ENCODE measurements at places on chromosomes 16 and 17.
A peak's percentile ranks its signal among the peaks of the same experiment; 100 is the strongest.

DNA sequence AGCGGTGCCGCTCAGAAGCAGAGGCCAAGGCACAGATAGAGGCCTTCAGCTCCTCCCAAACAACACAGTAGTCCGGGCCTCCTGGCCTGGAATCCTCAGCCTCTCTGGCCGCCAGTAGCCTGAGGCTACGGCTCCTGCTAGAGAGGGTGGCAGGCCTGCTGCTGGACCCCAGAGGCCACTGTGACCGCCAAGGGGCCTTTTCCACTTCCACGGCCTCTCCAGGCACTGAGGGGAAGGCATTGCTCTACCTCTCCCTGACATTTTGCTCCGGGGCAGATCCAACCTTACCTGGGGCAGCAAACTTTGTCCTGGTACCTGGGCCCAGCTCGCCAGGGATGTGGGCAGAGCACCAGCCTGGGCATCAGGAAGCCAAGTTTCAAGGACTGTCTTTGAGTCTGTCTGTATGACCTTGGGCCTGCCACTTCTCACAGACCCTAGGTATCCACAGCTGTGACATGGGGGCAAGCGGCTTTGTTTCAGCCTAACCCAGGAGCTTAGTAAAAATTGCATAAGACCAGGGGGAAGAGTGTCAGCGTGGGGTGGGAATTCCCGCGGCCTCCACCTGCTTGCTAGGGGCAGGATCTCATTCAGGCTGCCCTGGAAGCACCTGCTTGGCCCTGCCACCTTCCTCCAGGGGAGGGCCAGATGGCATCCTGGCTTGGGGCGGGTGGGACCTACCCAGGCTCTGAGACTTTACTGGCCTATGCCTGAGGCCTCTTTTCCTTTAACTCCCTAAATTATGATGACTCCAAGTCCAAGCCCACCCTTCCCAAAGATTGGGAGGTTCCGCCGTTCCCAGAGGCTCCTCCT is 33.2 kb downstream of the ADGRG5 start:
- DNase-seq = no peak

DNA sequence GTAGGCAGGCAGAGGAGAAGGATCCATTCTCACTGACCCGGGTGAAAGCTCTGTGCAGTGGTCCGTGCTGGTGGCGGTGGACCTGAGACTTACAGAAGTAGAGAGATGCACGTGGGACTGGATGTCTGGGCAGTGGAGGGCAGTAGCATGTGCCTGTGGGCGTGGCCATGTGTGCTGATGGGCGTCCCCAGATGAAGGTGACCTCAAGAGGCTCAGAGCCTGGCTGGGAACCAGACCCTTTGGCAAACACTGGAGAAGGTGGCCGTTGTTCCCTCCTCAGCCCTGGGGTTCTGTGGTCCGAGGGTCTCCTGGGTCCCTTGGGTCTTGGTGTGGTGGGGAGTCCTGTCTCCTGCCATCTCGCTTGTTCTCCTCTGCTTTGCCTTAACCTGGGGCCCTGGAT is 15.6 kb downstream of the WSCD1 start:
- no peak for DNase-seq

GRCh38 chr16:24433706-24434105 is 105.7 kb upstream of the RBBP6 start:
- no peak for DNase-seq

DNA sequence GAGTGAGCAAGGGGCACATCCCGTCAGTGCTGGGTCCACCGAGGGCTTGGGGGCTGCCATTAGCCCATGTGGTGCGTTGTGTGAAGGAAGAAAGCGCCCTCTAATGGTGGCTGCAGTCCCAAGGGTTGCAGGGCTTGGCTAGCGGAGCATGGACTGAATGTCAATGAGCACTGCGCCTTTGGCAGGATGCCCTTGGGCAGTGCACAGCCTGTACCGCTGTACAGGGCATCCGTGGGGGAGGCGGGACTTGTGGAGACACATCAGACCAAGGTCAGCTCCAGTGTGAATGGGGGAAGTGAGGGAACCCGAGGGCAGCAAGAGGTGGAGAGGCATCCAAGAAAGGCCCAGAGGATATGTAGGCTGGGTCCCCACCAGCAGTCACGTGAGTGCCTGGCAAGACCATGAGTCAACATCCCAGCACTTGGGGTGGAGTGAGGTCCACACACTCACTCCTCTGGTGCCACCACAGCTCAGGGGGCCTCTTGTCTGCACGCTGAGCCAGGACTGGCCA is 75.5 kb upstream of the MED9 start:
- DNase-seq = no peak

DNA sequence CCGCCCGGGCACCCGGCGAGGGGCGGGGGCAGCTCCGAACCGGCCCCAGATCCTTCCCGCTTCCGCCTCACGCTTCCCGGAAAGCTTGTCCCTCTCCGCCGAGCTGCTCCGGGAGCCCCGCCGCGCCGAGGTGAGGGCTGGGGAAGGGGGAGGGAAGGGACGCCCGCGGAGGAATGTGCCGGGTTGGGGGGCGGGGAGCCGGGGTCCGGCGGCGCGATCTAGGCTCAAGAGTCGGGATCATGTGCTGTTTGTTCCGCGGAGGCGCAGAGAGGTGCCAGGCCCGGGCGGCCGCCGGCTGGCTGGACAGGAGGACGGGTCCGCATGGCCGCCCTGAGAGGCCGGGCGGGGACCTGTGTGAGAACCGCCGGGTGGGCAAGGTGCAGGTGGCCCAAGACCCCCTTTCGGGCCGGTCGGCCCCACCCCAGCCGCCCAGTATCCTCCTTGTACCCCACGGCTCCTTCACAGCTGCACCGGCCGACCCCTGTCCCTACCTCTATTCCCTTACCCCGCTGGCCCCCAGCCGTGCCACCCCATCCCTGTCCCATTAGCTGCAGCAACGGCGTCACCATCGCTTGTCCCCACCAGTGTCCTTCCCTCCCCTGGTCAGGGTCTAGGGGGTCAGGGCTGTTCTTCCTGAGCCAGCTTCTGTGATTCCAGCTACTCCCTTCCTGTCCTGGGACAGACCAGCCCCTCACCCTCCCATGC is 429 bp downstream of the KIF1C start:
- DNase-seq = no peak

DNA sequence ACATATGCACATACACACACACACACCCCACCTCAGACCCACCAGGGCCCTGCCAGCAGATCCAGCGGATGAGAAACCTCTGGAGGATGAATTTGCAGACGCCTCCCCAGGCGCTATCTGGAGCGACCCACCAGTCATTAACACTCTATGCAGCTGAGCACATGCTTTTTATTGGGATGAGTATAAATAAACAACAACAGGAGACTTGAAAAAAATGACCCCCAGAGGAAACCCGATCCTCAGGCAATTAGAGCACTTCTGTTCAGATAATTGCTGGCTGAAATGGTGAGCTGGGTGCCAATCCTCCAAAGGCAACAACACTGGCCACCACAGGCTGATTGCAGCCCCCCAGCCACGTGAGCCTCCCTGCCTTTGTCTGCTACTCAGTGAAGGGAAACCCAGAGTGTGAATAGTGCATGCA is 32.9 kb downstream of the DYNLRB2 start:
- no peak for DNase-seq

DNA sequence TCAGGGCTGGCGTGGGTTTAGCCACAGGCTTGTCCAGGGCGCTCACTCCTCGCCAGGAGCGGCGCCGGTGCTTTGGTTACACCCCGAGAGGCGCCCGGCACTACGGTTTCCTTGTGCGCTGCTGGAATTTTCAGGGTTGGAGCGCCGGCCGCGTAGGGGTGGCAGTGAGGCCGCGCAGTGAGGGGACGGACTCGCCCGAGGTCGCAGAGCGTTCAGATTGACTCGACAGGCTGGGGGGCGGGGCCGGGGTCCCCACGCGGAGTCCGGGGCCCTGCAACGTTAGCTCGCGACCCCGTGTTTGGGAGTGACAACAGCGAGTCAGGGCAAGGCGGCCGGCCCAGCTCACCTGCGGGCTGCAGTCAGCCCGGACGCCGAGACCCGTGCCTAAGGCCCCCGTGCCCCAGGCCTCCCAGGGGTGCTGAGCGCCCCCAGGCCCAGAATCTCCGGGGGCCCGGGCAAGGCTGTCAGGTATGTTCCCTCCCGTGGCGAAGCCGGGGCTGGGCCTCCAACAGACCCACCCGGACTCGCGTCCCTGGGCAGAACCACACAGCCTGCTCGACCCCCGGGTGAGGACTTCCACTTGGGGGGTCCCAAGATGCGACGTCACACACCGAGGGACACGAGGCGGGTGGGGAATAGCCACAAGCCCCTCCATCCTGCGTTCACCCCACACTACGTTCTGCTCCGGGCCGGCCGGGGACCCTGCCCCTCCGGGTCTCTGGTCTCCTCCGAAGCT is 1.3 kb upstream of the ACTG1 start:
- DNase-seq = no peak

DNA sequence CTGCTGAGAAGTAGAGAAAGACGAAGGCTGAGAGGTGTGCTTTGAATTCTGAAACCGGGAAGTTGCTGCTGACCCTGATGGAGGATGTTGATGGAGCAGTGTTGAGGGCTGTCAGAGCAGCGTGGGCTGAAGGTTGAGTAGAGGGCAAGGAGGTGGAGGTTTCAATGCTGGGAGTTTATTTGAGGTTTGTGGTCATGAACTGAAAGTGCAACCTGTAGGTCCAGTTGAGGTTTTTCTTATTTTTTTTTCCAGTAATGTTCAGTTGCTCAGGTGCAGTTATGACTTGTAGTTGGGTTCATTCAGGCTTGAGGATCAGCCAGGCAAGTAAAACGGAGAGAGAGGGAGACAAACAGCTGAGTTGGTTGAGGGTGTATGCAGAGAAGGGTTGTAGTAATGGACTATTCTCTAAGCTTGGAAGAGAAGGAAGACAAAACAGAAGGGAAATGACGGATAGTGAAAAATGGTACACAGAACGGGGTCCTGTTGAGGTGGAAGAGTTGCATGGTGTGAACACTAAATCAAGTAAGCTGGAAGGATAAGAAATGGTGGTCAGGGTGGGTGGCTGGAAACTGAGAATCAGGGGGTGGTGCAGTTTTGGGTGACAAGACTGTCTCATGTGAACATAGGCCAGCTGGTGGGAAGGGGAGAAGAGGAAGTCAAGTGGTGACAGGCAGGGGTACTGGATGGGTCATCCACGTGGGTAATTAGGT is 8.7 kb upstream of the UBE2G1 start:
- DNase-seq = no peak

GRCh38 chr17:68501074-68501473 is 11.2 kb upstream of the PRKAR1A start:
- DNase-seq = no peak

DNA sequence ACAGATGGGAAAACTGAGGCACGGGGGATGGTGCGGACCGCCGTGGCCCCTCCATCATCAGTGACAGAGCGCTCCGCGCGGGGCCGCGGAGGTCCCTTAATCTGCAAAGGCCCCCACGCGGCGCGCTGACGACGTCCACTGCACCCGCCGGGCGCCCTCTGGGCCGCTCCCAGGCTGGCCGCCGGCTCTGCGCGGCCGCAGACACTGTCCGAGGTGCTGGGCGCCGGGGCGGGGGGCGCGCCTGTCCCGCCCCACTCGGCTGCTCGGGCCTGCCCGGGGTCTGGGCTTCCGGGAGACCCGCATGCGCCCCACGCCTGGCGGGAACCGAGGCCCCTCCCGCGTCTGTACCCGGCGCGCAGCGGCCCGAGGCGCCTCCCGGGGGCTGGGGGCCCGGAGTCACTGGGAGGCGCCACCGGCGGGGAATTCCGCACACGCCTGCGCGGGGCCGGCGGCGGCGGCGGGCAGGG is 550 bp upstream of the RNF213 start:
- DNase-seq = peak; percentile 75

GRCh38 chr16:49931916-49932315 is 76.0 kb upstream of the ZNF423 start:
- DNase-seq = no peak

DNA sequence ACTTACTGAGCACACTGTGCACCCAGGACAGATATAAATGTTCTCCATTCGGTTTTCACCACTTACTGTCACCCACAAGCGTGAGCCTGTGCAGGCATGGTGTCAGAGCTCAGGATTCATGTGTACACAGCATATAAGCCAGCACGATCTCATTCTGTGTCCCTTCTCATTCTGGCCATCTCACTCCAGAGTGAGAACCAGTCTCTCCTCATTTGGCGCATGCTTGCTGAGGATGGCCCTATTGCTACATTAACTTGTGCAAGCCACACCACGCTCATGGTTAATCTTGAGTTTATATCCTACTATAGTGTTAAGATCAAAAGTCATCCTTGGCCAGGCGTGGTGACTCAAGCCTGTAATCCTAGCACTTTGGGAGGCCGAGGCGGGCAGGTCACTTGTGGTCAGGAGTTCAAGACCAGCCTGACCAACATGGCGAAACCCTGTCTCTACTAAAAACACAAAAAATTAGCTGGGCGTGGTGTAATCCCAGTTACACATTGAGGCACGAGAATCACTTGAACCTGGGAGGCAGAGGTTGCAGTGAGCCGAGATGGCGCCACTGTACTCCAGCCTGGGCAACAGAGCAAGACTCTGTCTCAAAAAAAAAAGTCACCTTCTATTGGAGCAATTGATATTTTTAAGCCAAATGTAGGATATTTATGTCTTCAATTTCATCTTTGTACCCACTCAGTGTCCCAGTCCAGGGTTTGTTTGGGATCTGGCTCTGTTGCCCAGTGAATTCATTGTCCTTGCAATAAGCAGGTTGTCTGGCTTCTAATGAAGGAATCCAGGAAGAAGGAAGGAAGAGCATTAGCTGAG is 20.9 kb downstream of the SOCS1 start:
- DNase-seq = no peak

DNA sequence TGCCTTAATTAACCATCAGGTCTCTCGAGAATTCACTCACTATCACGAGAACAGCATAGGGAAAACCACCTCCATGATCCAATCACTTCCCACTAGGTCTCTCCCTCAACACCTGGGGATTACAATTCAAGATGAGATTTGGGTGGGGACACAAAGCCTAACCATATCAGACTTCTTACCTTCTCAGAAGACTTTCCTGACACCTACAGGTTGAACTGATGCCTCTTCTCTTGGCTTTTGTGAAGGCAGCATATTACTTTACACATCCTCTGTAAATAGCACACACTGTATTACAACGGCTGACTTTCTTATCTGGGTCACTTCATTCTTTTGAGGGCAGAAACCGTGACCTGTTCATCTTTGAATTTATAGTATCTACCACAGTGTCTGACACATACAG is 23.6 kb downstream of the BMERB1 start:
- DNase-seq = no peak

DNA sequence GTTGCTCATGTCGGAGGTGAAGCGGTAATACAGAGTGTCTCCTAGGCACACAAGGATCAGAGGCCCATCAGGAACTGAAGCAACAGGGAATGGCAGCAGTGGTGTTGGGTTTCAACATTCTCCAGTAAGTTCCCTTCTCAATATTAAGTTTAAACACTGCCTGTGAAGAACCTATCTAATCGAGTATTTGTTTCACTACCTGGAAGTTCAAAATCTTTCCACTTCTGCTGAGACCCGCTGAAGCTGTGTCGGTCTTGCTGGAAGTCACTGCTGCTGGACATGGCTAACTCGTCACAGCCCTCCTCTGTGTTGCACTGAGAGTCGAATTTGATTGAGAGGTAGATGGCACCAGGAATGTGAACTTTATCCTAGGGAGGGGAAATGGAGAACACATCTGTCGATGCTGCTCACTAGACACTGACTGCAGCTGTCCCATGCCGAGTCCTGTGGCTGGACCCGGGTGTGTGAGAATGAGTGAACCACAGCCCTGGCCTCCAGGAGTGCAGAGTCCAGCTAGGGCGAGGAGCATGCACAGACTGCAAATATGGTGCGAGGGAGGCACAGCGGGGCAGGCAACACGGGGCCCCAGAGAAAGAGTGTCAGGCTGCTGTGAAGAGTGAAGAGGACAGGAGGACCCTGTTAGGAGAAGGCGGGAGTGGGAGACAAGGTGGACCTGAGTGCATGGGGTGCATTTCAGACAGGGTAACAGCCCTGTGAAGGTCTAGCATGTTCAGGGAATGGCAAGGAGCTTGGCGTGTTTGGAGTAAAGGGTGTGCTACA is 50.1 kb upstream of the ATP2A3 start:
- DNase-seq = no peak

GRCh38 chr17:64240261-64240740 is 22.8 kb downstream of the TEX2 start:
- DNase-seq = no peak

Measured in naive thymus-derived CD8-positive, alpha-beta T cell (primary cell).